ENCODE measurements at places on chromosomes 13 and 19.
A peak's percentile ranks its signal among the peaks of the same experiment; 100 is the strongest.

- no peak for DNase-seq
Observed at GRCh38 chr13:50699874-50700663, 143.4 kb downstream of the DLEU7 start.

DNA sequence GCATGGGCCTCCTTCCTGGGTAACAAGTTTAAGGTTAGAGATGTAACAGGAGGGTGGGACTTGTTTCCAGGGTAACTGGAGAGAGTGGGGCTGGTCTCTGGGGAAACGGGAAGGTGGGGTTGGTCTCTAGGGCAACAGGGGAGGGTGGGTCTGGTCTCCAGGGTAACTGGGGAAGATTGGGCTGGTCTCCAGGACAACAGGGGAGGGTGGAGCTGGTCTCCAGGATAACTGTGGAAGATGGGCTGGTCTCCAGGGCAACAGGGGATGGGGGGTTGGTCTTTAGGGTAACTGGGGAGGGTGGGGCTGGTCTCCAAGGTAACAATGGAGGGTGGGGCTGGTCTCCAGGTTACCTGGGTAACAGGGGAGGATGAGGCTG, 36.5 kb downstream of the SPTBN4 start:
- DNase-seq: no peak

DNA sequence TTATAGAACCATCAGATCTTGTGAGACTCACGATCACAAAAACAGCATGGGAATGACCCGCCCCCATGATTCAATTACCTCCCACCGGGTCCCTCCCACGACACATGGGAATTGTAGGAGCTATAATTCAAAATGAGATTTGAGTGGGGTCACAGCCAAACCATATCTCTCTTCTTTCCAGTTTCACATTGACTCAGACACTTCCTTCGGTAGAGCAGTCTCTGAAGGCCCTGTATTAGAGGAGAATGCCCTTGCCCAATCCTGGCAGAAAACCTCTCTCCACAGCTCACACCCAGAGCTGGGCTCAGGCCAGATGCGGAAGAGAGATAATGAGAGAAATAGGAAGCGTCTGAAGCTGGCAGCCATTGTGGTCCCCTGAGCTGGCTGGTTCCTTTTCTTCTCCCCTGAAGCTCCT, 72.4 kb upstream of the CLDN10 start:
- peak; percentile 89 for DNase-seq

- DNase-seq: no peak
Observed at GRCh38 chr19:47537493-47537892, 22.6 kb upstream of the NAPA start.

DNA sequence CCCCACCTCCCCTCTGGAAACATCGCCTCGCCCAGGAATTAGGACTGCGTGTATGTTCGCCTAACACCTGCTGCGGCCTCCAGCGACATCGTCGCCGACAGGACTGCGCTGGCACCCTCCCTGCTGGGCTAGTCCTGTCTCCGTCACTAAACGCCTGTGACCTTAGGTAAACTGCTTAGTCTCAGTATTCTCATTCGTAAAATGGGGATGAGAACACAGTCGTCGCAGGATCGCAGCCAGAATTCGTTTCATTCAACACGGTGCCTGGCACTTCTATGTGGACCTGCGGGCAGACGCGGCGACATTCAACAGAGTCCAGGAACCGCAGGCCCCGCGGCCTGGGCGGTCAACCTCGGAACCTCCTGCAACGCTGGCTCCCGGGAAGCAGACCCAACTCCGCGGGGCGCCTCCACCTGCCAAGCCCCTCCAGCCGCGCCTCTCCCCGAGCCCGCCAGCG, 485 bp downstream of the CRYL1 start:
- no peak for DNase-seq

GRCh38 chr13:111577956-111578605, 257.6 kb downstream of the TEX29 start:
- DNase-seq: no peak

GRCh38 chr13:44273991-44274770, 99.4 kb upstream of the SERP2 start:
- DNase-seq: no peak

GRCh38 chr19:11070123-11070522, 19.1 kb upstream of the LDLR start:
- no peak for DNase-seq

- DNase-seq: no peak
Observed at GRCh38 chr19:45789035-45789786, 3.4 kb downstream of the DMWD start.

GRCh38 chr13:66794340-66795031, 435.6 kb downstream of the PCDH9 start:
- no peak for DNase-seq

DNA sequence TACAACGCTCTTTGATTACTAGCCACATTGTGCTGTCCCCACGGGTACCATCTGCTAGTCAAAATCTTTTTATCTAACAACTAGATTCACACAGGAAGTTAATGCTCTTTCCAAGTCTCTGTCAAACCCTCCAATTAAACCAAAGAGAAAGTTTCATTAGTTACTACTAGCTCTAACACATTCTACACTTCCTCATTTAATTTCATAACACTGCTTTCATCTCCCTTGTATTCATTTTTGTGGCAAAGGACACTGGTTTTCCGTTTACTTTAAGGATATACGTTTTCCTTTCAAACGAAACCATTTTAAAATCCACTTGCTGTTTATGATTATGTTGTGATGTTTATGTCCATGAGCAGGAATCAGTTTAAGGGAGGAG, 5.3 kb downstream of the DYRK1B start:
- DNase-seq: no peak

DNA sequence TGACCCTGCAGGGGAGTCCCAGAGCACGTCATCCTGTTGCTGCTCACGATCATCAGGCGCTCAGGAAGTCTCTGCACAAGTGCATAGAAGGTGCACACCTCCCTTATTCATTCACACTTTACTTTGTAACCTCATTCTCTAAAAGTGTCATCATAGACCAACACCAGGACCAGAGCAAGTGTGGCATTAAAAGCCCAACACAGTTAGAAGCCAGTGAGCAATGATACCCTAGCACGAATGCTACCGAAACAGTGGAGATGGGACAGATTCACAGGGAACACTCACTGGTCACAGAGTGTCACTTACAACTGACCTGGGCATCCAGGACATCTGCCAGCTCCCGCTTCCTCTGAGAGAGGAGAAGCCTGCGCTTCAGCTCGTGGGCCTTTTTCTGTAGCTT, 17.0 kb downstream of the HAUS8 start:
- no peak for DNase-seq

GRCh38 chr19:3683405-3684053, 16.7 kb downstream of the PIP5K1C start:
- DNase-seq: no peak

GRCh38 chr19:47860602-47861297, 1.7 kb downstream of the TPRX2 start:
- no peak for DNase-seq

GRCh38 chr19:2047449-2048103, 3.5 kb downstream of the MKNK2 start:
- no peak for DNase-seq

DNA sequence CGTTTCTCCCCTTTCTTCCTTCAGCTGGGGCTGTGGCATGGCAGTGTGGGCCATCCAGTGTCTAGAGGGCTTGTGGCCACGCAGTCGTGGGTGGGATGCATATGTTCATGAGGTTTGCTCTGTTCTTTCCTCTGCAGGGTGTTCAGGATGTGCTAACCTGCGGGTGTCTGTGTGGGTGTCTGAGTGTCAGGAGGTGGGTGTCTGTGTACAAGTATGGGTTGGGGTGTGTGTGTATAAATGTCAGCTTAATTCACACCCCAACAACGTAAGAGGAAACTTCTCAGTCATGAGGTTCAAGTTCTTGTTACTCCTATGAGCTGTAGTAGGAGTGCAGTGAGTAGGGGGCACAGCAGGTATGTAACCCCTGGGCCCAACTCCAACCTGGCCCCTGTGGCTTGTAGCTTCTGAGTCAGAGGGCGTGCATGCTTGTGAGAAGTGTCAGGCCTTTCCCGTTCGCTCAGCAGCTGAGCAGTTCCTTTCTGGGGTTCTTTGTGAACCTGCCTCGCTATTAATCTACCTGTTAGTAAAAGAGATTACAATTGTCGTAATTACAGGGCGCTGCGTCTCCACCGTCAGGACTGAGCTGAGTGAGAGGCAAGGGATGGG, 49.1 kb downstream of the NFIX start:
- DNase-seq: no peak

DNA sequence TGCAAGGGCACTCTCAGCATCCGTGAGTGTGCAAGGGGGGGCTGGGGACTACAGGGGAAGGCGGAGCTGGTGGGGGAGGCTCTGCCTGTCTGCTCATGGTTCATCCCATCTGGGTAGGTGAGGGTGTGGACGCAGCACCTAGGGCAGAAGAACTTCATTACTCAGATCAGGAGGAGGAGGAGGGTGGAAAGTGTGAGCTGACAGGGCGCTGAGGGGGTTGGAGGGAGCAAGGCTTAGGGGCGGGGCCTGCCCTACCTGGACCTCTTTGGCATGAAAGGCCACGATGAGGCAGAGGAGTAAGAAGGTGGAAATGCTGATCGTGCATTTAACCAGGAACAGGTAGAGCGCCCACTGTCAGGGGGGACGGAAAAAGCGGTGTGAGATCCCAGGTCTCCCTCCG, 4.5 kb downstream of the KCNN4 start:
- no peak for DNase-seq

GRCh38 chr13:28327373-28328270, 167.3 kb downstream of the FLT1 start:
- DNase-seq: no peak

DNA sequence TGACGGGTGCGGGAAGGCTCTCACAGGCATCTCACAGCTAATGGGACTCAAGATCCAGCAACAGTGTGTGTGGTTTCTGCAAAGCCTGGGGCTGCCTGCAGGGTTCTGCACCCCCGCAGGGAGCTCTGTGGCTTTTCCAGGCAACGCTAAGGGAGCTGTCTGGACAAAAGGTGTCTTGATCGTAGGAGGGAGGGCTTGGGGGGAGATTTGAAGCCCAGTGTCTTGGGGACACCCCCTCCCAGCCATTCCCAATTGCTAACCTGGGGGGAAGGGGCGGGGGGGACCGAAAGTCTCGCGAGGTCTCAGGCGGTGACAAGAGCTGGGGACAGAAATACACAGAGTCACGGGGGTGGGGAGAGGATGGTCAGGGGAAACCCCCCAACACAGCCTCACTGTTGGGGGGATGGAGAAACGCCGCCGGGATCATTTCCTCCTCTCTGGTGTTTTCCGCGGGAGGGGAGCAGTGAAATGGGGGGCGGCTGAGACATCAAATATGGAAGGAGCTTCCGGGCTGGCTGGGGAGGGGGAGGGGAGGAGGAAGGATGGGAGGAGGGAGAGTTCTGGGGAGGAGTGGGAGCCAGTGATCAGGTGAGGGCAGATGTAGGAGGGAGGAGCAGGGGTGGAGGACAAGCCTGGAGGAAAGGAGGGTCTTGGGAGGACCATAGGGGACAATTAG, 13.3 kb downstream of the KCNC3 start:
- no peak for DNase-seq

DNA sequence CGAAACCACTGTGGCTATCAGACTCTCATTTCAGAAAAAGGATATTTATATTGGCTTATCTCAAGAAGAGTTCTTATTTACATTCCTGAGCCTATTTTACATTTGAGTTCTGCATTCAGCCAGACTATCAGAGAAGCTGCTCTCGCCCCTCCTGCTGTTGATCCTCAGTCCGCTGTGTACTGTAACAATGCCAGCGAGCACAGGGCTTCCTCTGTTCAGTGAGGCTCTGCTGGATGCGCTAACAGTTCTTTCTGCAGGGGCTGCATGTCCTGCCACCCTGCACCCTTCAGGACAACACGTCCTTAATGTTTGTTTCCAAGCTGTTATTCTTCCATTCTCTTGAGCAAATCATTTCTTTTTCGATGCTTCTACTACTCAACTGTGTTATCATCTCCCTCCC, 463.7 kb upstream of the SGCG start:
- DNase-seq: no peak

GRCh38 chr19:37989855-37990254, 82.8 kb downstream of the SIPA1L3 start:
- DNase-seq: no peak

- no peak for DNase-seq
Observed at GRCh38 chr19:16949496-16950023, 60.8 kb downstream of the F2RL3 start.

- DNase-seq: no peak
Observed at GRCh38 chr13:113539822-113540221, 44.7 kb upstream of the TFDP1 start.

GRCh38 chr19:35115177-35115951, at the start of gene FXYD3:
TSS of gene FXYD3 (plus strand) at chr19:35115823. CDS start at chr19:35119377, 3,554 bp downstream.
- DNase-seq: no peak

DNA sequence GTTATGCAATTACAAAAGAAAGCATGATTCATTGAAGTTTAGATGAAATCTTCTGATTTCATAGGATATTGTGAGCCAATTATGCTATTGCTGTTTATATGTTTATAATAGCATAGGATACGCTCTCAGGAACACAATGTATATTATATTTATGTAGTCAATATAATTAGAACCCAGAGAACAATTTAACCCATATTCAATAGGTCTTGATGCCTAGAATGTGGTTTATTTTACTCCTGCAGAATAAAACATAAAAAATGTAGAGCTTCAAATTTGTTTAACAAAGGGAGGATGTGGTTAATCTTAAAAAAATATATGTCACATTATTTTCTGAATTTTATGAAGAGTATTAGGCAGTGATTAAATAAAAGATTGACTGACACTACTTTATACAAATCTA, 380.8 kb upstream of the SPRY2 start:
- no peak for DNase-seq

DNA sequence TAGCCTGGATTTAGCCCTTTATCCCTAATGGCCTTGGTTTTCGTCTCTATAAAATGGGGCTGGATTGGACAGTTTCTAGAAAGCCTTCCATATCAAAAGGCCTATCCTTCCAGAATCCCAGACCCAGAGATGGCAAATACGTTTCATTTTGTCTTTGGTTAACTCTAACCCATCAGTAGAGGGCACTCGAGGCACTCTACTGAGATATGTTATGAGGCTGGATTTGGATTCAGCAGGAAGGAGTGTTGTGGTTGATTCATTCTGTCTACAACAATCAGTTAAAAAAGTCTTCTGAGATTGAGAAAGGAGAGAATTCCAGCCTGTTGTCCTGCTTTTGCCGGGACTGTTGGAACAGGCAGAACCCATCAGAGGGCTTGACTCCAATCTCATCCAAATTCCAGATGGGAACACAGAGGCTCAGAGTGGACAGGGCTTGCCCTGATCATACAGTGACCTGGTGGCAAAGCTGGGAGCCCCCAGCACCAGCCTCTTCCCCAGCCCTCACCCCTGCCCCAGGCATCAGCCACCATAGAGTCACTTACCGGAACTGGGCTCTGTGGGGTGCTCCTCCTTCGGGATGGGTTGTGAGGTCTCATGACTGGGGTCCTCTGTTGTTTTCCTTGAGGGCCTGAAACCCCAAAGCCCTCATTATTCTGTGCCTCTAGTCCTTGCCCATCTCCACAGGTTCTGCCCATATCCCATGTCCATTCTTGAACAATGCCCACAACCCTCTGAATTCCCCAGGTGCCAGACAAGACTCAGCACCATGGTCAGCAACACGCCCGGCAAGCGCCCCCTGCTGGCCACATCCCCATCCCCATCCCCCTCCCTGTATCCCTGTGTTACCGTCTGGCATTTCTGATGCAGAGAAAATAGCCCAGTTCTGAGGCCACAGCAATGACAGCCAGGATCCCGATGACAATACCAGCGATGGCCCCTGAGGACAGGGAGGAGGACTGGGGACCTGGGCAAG, 12.3 kb upstream of the ZNF180 start:
- peak; percentile 33 for DNase-seq

- DNase-seq: no peak
Observed at GRCh38 chr19:2663920-2664571, 38.4 kb downstream of the GNG7 start.

Data from CMK (cell line).